ENCODE measurements at places on chromosomes 13 and 19. TPM values are rescaled to one million over a fixed set of nuclear protein-coding genes. Genes with fewer than 3 reads are reported as not detected.

- DNase-seq: no peak
Observed at GRCh38 chr19:11025445-11025844, 63.8 kb upstream of the LDLR start.

- DNase-seq: no peak
Observed at GRCh38 chr19:32837531-32837930, 32.0 kb downstream of the SLC7A9 start.

GRCh38 chr19:15641901-15642491, 1.3 kb downstream of the CYP4F3 start:
- no peak for DNase-seq

DNA sequence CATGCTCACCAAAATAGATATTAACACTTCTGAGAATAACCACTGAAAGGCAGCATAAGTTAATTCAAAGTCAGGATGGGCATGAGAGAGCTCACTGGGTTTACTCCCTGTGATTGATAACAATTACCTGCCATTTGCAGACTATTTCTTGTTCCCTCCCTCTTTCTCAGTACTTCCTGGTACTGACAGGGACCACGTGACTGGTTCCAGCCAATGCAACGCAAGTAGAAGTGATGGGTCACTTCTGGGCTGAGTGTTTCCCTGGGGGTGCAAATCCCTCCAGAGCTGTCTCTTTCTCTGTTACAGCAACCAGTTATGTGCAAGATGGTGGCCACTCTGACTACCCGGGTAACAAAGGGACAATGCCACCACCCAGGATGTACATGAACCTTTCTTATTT, 118.8 kb downstream of the EFNB2 start:
- DNase-seq: no peak

Gene FXYD3
- polyA plus RNA-seq: 4.0 TPM

Gene MOB3A
- 16.0 TPM for polyA plus RNA-seq

All from adrenal gland (tissue), 19 donors.